ENCODE measurements at places on chromosomes 16 and 17. TPM values are rescaled to one million over a fixed set of nuclear protein-coding genes. Genes with fewer than 3 reads are reported as not detected.
A peak's percentile ranks its signal among the peaks of the same experiment; 100 is the strongest.

DNA sequence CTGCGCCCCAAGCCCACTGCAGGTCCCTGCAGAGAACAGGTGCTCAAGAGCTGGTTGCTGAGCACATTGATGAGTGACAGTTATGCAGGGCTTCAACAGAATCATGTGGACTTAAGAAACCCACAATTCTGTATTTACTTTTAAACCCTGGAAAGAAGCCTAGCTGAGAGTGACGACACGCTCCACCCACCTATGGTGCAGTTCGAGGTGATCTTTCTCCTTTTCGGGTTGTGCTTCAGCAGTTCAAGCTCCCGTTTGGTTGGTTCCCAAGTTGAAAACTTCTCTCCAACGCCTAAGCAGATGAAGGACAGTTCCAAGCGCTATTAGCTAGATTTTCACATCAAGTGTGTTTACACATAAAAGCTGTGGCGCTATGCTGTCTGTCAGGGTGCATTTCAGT lies 23.9 kb downstream of the USP22 start:
- no peak for DNase-seq

DNA sequence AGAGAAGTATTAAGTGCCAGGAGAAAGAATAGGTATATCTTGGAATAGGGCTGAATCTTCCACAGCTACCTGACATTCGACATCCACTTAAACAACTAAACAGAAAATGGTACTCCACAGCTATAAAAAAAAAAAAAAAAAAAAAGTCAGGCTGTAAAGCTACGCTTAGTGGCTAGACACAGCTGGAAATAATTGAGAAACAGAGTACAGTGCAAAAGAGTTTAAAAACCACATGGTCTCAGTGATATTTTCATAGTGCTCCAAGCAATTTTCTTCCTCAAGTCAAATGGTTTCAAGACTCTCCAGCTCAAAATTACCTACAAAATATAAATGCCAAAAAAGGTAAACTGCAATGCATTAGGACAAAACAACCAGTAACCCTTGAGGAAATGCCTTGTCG lies 607.1 kb downstream of the KCNJ2 start:
- no peak for DNase-seq

- DNase-seq, result no peak
These were observed 2.7 kb upstream of the IRX5 start for GRCh38 chr16:54928016-54928356.

DNA sequence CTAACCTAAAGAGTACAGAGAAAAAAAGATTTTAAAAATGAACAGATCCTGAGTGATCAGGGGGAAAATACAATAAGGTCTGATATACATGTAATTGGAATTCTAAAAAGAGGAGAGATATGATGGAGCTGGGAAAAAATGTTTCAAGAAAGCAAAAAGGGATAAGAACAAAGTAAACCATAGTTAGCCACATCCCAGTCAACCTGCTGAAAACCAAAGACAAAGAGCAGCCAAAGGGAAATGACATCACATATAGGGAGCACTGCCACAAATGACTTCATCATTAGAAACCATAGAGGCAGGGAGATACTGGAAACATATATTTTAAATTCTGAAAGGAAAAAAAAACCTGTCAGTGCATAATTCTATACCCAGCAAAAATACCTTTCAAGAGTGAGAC lies 68.8 kb upstream of the AKTIP start:
- DNase-seq, result no peak

DNA sequence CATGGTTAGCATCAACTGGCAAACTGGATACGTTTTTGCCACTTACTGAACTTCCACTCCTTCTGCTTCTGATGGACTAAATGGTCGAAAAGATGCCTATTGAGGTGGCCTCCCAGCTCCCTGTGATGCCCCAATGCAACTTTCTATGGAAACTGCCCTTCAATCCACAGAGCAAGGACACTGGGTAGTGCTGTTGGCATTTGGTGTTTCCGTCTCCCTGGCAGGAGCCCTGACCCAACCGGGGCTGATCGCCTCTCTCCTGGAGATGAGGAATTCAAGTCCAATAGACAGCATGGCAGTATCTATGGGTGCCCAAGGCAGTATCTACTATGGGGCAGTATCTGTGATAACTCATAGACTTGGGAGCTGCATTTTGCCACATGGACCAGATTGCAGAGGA lies 116.3 kb upstream of the IRX3 start:
- DNase-seq, result no peak

DNA sequence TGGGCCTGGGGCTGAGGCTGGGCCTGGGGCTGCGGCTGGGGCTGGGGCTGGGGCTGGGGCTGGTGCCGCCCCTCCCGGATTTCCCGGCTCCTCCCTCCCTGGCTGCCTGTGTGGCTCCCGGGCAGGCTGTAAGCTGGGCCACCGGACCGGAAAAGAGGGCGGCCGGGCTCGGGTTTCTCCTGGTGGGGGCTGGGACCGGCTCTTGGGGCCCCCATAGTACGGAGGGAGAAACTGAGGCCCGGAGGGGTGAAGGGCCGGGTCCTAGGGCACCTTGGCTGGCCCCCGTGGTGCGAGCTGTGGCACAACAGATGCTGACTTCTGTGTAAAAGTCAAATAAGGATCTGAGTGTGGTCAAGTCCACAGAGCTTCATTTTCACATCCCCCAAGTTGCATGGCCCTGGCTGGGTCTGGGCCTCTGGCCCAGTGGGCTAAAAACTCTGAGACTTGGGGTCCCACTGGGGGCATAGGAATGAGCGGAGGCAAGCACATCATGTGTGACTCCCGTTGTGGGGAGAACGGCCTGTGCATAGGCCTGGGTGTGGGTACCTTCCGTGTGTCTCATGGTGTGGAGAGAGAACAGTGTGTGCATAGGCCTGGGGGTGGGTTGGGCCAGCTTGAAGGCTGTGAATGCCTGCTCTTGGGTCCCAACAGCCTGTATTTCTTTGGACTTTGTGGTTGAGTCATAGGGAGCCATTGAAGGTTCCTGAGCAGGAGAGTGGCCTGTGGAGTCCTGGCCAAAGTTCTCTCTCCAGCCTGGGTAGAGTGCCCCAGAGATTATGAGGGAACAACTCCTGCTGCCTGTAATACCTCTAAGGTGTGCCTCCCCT lies 123.9 kb upstream of the CIBAR2 start:
- no peak for DNase-seq

DNA sequence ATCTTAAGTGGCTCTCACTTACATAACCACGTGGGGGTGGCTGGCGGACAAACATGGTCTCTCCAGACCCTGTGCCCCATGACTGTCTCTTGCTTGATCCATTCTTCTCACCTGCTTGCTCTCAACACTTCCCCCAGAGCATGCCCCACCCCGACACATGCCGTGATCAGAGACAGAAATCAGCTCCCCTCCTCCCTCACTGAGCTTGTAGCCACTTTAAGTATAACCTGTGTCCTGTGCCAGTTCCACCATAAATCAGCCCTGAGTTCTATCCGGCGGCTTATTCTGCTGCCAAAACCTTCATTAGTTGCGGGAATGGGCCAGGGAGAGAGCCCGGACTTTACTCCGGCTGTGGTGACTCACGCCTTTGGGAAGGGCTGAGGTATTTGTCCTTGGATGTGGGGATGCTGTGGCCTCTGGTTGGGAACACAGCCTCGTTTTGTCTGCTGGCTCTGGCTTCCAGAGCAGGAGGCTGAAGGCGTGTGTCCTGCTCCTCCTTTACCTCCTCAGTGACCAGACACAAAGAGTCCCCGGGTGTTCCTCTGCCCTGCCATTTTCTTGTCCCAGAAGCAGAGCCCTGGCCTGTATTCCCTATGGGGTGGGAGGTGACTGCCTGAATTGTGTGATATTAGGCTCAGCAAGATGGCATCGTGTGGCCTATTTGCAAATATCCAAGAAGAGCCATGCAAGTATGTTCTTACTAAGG lies 21.1 kb downstream of the ANKRD40 start:
- DNase-seq, result no peak

- DNase-seq, result no peak
These were observed 10.1 kb downstream of the KSR1 start for GRCh38 chr17:27466376-27466742.

SLC16A13 gene
- total RNA-seq, result 28.9 TPM

SSTR5 gene
- not detected for total RNA-seq

GRCh38 chr16:648781-649589 lies at the start of gene WDR90:
Gene WDR90, plus strand, starts transcription at chr16:649365. Its CDS starts 52 bp downstream, at chr16:649417.
- peak; percentile 95 for DNase-seq

LGALS9 gene
- 240 TPM for total RNA-seq

PRAC1 gene
- not detected for total RNA-seq

- DNase-seq, result no peak
These were observed 2.4 kb downstream of the GSDMA start for GRCh38 chr17:39965017-39965699.

CBX1 gene
- 50.8 TPM for total RNA-seq

DNA sequence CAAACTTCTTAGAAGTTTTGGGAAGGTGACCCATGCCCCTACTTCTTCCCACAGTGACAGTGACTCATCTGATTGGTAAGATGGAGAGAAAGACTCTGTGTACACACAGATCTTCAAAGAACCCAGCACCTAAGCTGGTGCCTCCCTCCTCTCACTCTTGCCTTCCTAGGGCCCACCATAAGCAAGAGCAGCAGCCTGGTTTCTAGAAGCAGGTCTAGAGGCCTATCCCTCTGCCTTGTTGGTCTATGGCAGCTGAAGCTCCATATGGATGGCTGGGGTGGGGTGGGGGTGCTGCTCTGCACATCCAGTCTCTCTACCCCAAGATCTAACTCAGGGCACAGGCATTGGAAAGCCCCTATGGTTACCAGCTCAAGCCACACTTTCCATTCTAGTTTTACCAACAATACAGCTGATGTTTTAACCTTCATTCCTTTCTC lies 47.5 kb downstream of the STAT3 start:
- DNase-seq, result peak; percentile 36

RNF157 gene
- total RNA-seq, result 83.9 TPM

GRCh38 chr16:31298958-31299357 lies 39.2 kb downstream of the ITGAM start:
- DNase-seq, result no peak

GRCh38 chr17:77617516-77617915 lies 341.0 kb upstream of the TNRC6C start:
- DNase-seq, result no peak

DNA sequence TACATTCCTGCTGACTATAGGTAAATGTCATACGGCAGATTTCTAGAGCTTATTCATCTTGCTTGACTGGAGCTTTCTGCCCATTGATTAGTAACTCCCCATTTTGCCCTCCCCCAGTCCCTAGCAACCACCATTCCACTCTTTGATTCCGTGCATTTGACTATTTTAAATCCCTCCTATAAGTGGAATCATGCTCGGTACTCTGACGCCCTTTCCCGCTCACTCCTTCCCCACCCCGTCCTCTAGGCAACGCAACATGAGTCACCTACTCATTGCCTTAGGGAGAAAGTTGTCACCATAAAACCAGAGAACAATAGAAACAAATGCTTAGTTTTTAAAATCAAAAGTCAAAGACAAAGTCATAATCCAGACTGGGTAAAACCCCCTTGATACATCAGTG lies 45.5 kb upstream of the RBBP6 start:
- no peak for DNase-seq

AGRP gene
- total RNA-seq, result not detected

DNA sequence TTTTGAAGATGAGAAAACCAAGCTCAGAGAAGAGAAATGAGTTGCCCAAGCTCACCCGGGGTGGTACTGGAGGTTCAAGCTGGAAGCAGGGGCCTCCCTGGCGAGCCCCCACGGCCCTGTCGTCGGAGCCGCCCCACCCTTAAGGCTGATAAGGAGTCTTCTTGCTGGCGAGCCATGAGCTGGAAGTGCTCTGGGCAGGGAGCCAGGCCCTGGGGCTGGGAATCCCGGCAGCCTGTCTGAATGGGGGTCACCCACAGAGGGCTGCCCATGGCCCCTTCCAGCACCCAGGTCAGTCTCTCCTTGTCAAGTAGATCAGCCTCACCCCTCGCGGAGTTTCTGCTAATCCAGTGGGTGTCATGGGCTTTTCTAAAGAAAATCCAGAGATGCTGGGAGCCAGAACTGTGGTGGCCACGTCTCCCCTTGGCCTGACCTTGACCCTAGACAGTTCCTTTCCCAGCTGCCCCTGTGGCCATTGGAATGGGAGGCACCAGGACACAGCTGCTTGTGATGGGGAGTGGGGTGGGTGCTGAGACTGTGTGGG lies 1.2 kb upstream of the P2RX1 start:
- DNase-seq, result no peak

- DNase-seq, result no peak
These were observed 1.8 kb downstream of the KNOP1 start for GRCh38 chr16:19716183-19716582.

BIRC5 gene
- 86.5 TPM for total RNA-seq

LYRM9 gene
- total RNA-seq, result 6.0 TPM

COX10 gene
- 25.2 TPM for total RNA-seq

DNA sequence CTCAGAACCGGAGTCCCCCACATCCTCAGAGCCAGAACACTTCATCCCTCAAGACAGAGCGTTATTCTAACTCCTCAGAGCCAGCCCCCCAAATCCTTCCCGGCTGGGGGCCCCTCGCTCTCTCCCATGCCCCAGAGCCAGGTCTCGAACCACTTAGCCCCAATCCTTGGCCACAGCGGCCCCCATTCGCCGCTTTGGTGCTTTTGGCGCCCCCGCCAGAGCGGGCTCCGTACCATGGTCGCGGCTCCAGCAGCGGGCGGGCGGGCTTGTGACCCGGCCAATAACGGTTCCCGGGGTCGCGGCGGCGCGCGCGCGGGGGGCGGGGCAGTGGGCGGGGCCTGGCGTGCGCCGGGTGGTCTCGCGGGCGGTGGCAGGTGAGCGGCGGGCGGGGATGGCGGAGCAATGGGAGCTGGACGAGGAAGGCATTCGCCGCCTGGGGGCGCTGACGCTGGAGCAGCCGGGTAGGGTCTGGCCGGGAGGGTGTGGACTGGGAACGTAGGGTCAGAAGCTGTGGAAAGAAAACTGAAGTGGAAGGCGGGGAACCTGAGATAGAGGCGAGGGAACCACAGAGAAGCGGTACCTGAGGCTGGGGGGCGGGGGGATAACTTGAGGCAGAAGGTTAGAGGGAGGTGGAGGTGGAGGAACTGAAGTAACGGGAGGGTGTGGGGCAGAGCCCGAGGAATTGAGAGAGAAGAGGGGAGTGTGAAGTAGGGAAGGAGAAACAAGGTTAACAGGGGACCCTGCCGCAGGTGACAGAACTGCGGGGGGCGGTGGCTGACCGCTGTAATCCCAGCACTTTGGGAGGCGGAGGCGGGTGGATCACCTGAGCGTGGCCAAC lies at the start of the genes KCTD19 and LRRC36:
Gene KCTD19, minus strand, starts transcription at position 270 of the 838 bp plus-strand sequence. Its CDS starts 34 bp downstream, at position 236.
Gene LRRC36, plus strand, starts transcription at position 344 of the 838 bp plus-strand sequence. Its CDS starts 48 bp downstream, at position 392.
- DNase-seq, result peak; percentile 41

TMED6 gene
- 1.3 TPM for total RNA-seq
